ENCODE measurements at places on chromosomes 3 and 15.

DNA sequence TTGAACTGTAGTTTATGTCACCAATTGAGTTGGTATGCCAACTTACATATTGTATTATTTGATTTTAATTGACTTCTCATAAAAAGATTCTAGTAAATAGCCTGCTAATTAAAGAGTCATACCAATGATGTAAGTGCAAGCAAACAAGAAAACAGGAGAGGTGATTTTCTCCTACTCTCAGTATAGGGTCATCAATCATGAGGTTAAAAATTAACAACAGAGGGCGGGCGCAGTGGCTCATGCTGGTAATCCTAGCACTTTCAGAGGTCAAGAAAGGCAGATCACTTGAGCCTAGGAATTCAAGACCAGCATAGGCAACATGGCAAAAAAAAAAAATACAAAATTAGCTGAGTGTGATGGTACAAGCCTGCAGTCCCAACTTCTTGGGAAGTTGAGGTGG, 108.7 kb downstream of the MYO9A start:
- no peak for DNase-seq

GRCh38 chr3:11221818-11222415, 50.3 kb upstream of the ATG7 start:
- no peak for DNase-seq

GRCh38 chr3:16916840-16917239, 32.1 kb downstream of the PLCL2 start:
- no peak for DNase-seq

DNA sequence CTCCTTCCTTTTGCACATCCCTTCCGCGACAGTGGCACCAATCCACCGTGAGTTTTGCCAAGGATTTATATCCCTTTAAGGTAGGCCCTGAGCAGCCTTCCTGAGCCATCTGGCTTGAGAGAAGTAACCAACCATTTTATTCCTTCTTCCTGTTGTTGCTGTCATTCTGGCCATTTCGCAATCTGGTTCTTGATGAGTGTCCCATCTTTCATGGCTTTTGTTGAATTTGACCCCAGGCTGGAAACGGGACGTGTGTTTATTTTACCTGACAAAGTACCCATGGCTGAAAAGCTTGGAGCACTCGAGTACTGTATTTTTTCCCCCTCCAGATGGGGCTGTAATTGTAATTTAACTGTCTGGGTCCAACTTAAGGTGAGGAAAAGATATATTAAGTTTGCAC, 173.4 kb downstream of the WNT5A start:
- DNase-seq, result no peak

- no peak for DNase-seq
Observed at GRCh38 chr3:186298876-186299275, 63.2 kb downstream of the DGKG start.

GRCh38 chr3:55597641-55598040, 110.5 kb upstream of the WNT5A start:
- no peak for DNase-seq

GRCh38 chr3:120801484-120801883, 58.9 kb downstream of the GTF2E1 start:
- DNase-seq, result no peak
